ENCODE measurements at places on chromosomes 7 and 10.

DNA sequence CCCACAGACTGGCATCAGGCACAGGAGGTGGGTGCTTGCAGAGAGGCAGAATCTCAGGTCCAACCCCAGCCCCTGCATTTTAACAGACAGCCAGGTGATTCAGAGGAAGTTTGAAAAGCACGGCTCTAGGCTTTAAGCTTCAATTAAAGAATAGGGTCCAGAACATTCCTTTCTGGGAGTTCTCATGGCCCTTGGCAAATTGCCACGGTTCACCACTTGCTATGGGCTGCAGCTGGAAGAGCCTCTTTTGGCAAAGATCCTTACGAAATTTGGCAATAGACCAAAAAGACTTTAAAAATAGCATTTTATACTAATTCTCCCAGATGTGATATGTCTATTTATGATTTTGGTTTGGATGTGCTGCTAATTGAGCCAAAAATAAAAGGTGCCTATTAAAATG lies 148.1 kb downstream of the ITGA8 start:
- DNase-seq: peak; percentile 58

- no peak for DNase-seq
Measured at GRCh38 chr7:8627325-8627724, 193.9 kb downstream of the NXPH1 start.

DNA sequence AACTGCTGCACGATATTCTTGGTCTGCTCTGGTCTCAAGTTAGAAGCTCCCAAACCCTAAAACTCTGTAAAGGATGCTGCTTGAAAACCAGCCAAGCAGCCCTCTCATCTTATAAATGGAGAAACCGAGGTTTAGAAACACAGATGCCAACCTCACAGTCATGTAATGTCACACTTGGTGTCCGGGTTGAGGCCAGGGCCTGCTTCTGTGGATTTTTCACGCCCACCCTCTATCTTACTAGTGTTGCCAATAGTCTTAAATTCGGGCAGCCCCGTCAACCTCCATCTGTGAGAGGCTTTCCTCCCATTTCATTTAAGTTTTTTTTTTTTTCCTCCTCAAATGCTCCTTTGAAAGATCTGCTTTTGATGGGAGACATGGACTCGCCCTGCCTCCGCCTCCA lies 28.9 kb downstream of the PLPP4 start:
- no peak for DNase-seq

GRCh38 chr10:130635528-130635927 lies 499.3 kb downstream of the GLRX3 start:
- DNase-seq: no peak

DNA sequence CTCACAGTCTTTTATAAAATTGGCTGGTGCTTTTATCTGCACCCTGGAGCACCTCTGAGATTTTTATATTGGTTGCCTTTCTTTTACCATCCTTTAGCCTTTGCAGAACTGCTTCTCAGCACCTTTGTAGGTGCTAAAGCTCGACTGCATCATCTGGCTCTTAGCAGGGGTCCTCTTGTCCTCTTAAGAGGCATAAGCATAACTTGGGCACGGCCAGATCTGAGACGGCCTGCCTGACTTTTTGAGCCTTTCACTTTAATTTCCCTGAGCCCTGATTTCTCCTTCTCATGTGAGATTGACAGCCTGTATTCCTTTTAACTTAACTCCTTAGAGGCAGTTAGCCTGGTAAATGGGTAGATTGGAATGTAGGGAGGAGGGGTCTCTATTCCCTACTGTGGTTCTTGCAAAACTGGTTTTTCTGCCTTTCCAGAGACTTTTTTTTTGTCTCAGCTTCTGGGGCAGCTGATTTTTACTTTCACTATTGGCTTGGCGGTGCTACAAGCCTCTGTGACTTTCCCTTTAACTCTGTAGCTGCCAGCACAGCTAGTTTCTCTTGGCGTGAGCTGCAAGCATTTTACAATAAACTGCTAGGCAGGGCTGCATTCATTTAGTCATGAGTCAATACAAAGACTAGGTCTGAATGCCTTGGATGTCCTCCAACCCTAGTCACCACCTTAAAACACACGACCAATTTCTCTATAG lies 24.0 kb downstream of the ZPBP start:
- peak; percentile 62 for DNase-seq

GRCh38 chr10:130814610-130815009 lies 496.9 kb downstream of the TCERG1L start:
- no peak for DNase-seq

- no peak for DNase-seq
Measured at GRCh38 chr10:72954596-72955554, at the start of gene PLA2G12B. Gene PLA2G12B (minus strand): TSS chr10:72954806. CDS start chr10:72954685, 121 bp downstream.

DNA sequence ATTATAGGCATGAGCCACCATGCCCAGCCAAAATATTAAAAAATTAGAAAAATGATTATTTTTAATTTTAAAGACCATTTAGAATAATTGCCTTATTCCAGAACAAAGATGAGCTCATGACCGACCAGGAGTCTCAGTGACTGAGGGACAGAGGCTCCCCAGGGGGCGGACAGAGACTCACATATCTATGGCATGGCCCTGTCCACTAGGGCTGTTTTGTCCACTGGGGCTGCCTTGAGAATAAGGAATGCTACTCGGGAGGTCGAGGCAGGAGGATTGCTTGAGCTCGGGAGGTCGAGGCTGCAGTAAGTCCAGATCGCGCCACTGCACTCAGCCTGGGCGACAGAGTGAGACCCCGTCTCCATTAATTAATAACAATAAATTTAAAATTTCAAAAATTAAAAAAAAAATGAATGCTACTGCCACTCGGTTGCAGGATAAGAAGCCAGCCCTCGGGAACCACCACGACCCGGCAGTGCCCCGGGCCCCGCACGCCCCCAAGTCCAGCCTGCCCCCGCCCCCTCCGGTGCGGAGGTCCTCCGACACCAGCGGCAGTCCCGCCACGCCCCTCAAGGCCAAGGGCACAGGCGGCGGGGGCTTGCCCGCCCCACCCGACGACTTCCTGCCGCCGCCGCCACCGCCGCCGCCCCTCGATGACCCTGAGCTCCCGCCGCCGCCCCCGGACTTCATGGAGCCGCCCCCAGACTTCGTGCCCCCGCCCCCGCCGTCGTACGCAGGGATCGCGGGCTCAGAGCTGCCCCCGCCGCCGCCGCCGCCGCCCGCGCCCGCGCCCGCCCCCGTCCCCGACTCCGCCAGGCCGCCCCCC lies 128.6 kb downstream of the APBB1IP start:
- DNase-seq: peak; percentile 65

DNA sequence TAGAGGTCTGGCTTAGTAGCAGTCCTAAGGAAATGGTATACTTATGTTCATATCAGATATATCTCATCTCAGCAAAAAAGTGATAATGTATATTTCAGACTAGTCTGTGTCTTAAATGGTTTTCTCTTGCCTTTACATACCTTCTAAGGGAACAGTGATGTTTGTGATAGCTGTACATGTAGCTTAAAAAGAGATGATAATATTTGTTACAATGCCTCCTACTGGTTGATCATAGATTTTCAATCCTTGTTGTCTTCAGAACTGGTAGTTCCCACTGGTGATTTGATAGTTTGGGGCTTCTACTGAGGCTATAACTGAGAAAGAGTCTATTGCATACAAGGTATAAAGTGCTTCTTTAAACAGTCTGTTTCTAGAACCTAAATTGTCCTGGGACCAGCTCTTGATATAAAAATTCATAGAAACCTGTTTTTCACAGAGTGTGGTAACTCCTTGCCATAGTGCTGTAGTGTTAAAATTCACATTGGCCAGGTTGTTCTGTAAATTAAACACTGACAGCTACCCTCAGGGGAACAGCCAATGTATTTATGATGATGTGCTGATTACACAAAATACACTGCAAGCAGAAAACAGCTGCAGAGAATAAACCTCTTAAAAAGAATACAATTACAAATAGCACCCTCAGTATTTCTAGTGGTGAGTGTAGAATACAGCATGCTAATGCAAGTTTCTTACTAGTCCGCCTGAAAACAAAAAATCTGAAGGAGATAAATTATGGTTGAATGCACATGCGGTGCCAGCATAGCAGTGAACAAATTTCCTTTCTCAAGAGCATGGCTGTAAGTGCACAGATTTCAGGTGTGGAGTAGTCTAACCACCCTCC lies 90.3 kb downstream of the BTRC start:
- no peak for DNase-seq

DNA sequence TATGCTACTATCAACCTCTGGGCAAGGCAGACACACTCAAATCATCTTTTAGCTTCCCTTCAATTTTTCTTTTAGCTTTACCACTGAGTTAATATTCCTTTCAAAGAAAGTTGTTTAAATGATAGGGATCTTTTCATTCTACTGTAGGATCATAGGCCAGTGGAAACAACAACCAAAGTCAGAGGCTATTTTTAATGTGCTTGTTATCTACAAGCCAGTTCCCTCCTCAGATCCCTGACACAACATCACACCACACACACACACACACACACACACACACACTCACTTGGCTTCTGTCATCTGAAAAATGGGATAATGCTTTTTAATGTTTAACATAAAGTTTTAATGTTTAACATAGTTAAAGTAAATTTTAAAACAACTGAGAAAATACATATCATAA lies 106.7 kb upstream of the CAV2 start:
- DNase-seq: no peak

- no peak for DNase-seq
Measured at GRCh38 chr10:114550756-114551635, 107.1 kb downstream of the ABLIM1 start.

DNA sequence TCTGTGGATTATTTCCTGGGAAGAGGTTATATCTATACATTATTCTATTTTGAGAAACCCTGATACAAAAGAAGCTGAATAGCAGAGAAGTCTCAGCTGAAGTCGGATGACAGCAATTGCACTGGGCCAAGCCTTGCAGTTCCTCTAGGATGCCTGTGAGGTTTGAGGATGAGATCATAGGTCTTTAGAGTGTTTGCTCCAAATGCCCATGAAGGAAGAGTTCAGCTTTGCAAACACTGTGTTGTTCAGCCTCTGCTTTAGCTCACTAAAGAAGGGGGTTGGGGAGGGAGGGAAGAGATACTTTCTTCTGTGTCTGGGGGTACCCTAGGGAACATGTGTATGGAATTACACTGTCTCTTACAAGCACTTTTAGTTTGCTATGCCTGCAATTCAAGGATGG lies 282.5 kb upstream of the NRP1 start:
- no peak for DNase-seq

DNA sequence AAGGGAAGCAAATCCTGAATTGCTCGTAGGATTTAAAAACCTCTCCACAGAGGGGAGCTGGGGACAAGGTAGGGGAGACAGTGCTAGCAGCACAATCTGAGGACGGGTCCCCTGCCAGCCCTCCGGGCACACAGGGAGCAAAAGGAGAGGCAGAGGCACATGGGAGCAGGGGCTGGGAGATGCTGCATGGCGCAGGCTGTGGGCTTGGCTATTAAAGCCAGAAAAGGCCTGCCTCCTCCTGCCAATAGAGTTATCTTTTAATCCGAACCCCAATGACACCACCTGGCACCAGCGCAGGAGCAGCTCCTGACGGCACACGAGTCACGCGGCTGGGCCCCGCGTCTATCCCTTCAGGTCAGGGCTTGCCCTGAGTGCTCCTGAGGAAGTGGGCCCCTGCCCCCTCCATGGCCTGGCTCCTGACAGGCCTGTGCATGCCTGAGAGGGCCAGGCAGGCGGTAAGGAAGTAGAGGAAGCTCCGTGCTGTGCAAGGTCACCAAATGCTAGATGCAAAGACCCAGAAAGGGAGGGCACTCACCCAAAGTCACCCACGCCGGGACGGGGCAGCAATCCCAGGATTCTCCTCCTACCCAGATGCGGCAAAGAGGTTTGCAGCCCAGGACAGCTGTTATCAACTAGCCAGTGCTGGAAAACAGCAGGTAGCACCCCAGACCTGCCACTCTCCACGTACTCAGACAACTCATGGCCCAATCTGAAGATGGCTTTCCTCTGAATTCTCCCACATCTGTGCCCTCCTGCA lies 28.1 kb downstream of the DLG5 start:
- DNase-seq: peak; percentile 68

- DNase-seq: peak; percentile 24
Measured at GRCh38 chr10:94402843-94403379, 570 bp downstream of the TBC1D12 start.

- no peak for DNase-seq
Measured at GRCh38 chr7:84249656-84250055, 55.1 kb upstream of the SEMA3A start.

GRCh38 chr10:128908499-128908898 lies 558.5 kb upstream of the MGMT start:
- DNase-seq: no peak

GRCh38 chr10:218798-219197 lies 83.5 kb downstream of the ZMYND11 start:
- DNase-seq: no peak

DNA sequence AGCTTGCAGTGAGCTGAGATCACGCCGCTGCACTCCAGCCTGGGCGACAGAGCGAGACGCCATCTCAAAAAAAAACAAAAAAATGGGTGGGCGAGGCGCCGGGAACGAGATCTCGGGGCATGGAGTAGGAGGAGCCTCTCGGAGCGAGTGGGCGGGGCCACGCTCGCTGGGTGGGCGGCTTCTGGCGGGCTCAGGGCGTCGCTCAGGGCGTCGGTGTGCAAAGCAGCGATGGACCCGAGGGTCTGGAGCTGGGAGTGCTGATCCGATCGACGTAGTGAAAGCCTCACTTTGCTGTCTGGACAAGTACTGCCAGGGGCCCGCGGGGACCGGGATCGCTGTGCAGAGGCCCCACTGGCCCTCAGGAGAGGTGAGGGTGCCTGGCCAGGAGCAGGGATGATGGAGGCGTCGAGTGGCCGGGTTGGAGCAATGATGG lies 22.6 kb upstream of the AMZ1 start:
- DNase-seq: no peak

- no peak for DNase-seq
Measured at GRCh38 chr10:70985824-70986622, 97.7 kb upstream of the PCBD1 start.

GRCh38 chr10:119283387-119283786 lies 76.0 kb downstream of the GRK5 start:
- DNase-seq: no peak

DNA sequence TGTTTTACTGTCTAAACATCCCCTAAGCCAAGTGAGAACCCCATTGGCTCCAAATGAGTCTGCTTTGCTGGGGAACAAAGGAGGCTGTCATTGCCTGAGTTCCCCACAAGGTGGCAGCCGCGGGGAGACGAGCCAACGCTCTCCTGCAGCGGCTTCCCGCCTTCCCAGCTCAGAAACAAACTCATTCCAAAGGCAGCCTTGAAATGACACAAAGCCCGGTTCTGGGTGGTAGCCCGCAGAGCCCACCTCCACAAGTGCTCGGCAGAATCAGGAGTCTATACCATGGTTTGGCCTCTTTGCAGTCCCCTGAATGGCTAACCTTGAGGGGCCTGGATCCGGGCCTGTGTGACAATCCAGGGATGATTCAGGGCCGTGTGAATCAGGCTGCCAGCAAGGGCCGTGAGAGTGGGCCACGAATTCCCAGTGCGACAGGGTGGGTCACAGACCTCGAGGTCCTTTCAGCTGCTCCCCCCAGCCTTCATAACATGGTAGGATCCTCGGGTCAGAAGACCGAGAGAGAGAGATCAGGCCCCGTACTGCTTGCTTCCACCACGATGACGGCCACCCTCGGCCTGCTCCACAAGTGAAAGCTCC lies 79.7 kb downstream of the DLG5 start:
- DNase-seq: peak; percentile 88

GRCh38 chr10:26792758-26793495 lies 67.8 kb downstream of the ABI1 start:
- DNase-seq: no peak

GRCh38 chr7:2028733-2029132 lies 204.0 kb downstream of the MAD1L1 start:
- no peak for DNase-seq

- DNase-seq: no peak
Measured at GRCh38 chr10:13397052-13397451, 49.0 kb upstream of the SEPHS1 start.
